NCI-H1417 treated with DMSO at 0.1 percent for 48 hours (cell line): ENCODE measurements at places on chromosomes 16 and 17.
A peak's percentile ranks its signal among the peaks of the same experiment; 100 is the strongest.

- no peak for DNase-seq
Measured at GRCh38 chr16:56343661-56344517, 81.5 kb downstream of the AMFR start.

- DNase-seq: no peak
Measured at GRCh38 chr16:85645021-85645589, 32.0 kb downstream of the GSE1 start.

GRCh38 chr17:78351449-78352006 is 8.3 kb downstream of the SOCS3 start:
- DNase-seq: no peak

- no peak for DNase-seq
Measured at GRCh38 chr16:68985268-68985667, 120.2 kb upstream of the HAS3 start.

DNA sequence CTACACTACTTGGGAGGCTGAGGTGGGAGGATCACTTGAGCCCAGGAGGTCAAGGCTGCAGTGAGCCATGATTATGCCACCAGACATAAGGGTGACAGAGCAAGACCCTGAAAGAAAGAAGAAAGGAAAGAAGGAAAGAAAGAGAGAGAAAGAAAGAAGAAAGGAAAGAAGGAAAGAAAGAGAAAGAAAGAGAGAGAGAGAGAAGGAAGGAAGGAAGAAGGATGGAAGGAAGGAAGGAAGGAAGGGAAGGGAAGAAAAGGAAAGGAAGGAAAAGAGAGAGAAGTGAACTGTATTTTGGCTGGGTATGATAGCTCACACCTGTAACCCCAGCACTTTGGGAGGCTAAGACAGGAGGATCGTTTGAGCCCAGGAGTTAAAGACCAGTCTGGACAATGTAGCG is 24.3 kb upstream of the PYY start:
- DNase-seq: no peak

DNA sequence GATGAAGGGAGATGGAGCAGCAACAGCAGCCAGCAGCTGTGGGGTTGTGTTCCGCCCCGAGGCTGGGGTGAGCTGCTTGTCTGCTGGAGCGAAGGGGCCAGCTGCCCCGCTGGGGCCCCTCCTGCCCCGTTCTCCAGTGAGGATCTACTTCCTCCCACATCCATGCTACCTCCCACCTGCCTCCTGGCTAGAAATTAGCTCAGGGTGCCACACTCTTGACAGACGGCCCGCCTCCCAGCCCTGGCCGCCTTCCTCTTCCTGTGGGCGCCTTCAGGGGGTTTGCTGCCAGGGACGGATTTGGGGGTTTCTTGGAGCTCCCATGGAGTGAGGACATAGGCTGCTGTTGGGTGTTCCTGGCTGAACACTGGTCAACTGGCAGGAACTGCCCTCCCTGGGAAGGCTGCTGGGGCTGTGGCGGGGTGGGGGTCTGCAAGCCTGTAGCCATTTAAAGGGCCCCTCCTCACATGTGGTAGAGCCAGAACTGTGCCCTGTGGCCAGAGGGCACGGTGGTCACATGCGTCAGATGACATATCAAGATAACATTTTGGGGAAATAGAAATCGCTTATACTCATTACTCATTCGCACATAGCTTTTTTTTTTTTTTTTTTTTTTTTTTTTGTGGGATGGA is 13.1 kb downstream of the TBC1D24 start:
- DNase-seq: no peak

DNA sequence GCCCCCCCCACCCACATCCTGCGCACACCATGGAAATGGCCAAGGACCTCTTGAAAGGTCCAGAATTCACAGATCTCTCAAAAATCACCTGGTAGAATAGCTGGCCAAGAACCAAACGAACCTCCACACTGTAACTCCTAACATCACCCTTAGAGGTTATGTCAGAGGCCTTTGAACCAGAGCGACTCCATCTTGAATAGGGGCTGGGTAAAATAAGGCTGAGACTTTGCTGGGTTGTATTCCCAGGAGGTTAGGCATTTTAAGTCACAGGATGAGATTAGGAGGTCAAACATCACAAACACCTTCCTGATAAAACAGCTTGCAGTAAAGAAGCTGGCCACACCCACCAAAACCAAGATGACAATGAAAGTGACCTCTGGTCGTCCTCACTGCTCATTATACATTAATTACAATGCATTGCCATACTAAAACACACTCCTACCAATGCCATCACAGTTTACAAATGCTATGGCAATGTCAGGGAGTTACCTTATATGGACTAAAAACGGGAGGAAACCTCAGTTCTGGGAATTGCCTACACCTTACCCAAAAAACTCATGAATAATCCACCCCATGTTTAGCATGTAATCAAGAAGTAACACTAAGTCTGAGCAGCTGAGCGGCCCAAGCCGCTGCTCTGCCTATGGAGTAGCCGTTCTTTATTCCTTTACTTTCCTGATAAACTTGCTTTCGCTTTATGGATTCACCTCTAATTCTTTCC is 34.8 kb downstream of the SYCE1L start:
- no peak for DNase-seq

DNA sequence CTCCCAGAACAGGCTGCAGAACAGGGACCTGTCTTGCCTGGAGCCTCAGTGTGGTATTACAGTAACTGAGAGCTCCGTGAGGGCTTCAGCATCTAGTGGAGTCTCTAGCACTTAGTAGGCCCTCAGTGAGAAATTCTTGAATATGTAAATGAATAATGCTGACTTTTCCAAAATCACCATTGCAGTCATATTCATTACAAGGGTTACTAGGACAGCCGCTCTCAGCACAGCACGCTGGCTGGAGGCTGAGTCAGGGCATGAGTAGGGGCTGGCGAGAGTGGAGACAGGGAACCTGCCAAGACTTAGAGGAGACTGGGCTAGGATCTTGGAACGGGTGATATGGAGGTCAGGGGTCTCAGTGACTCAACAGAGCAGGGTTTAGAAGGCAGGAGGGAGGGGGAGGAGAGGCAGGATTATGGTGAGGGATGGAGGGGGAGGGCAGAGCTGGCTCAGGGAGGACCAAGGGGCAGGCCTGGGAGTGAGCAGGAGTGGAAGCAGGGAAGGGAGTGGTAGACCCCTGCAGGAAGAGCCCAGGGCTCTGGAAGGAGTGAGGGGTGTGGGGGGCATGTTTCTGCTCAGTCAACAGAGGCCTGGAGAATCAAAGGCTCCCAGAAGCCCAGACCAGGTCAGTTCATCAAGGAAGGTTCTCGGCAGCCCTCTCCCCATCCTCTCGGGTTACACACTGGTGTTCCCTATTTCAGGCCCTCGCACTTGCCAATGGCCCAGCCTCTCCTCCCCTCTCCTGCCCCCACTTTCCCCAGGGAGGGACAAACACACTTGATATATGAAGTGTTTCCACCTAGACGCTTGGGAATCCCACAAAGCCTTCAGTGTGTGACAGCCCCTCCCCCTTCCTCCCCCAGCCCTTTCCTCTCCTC is 42.3 kb downstream of the FZD2 start:
- DNase-seq: no peak

GRCh38 chr17:64048805-64049204 is 28.4 kb upstream of the ICAM2 start:
- DNase-seq: no peak

DNA sequence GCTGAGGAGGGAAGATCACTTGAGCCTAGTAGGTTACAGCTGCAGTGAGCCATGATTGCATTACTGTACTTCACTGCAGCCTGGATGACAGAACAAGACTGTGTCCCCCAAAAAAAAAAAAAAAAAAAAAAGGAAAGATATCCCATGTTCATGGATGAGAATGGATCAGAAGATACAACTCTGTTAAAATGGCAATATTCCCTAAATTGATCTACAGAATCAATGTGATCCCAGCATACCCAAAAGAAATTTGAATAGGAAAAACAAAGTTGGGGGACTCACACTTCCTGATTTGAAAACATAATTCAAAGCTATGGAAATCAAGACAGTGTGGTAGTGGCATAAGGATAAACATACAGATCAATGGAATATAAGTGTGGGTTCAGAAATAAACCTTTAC is 12.7 kb upstream of the KANSL1 start:
- no peak for DNase-seq

- DNase-seq: no peak
Measured at GRCh38 chr17:66533572-66533971, 231.2 kb downstream of the PRKCA start.

GRCh38 chr16:14070877-14071575 is at the start of gene MRTFB:
Gene MRTFB, plus strand, starts transcription at chr16:14071319. Its CDS starts 69,288 bp downstream, at chr16:14140607.
- DNase-seq: peak; percentile 43
